A549 treated with dexamethasone at 1 μM for 4 hours (cell line): ENCODE measurements at places on chromosomes 2 and 18. TPM values are rescaled to one million over a fixed set of nuclear protein-coding genes. Genes with fewer than 3 reads are reported as not detected.

The PARD6G gene
- total RNA-seq, result 1.8 to 2.8 TPM (median 2.3 TPM) in 5 replicates

The DES gene
- total RNA-seq, result 0.38 to 0.47 TPM (median 0.45 TPM) in 5 replicates

The SH2D6 gene
- total RNA-seq, result 0.66 to 1.1 TPM (median 0.98 TPM) in 5 replicates

The PDCD1 gene
- 0.03 TPM in 1 of 5 replicates, not detected in the others for total RNA-seq

The GKN1 gene
- total RNA-seq, result 0.24 to 0.56 TPM (median 0.41 TPM) in 5 replicates

The KIDINS220 gene
- total RNA-seq, result 17.1 to 26.3 TPM (median 22.2 TPM) in 5 replicates

The SLC14A1 gene
- total RNA-seq, result not detected in 5 replicates

The GLB1L gene
- 6.0 to 7.1 TPM (median 6.6 TPM) in 5 replicates for total RNA-seq

The GPR45 gene
- not detected in 5 replicates for total RNA-seq

The RESP18 gene
- not detected in 5 replicates for total RNA-seq

The VIL1 gene
- 0.16 to 0.40 TPM (median 0.27 TPM) in 5 replicates for total RNA-seq

The GLI2 gene
- 15.0 to 31.4 TPM (median 28.8 TPM) in 5 replicates for total RNA-seq

The VWC2L gene
- not detected in 5 replicates for total RNA-seq

The LOXL3 gene
- 0.22 to 0.58 TPM (median 0.35 TPM) in 5 replicates for total RNA-seq

The GBX2 gene
- total RNA-seq, result 1.8 to 3.3 TPM (median 2.9 TPM) in 5 replicates

The SLC4A5 gene
- 0.15 to 0.34 TPM (median 0.28 TPM) in 5 replicates for total RNA-seq
